ENCODE measurements at places on chromosomes 4 and X.

GRCh38 chrX:154044091-154044490 is 24.4 kb upstream of the IRAK1 start:
- no peak for DNase-seq

DNA sequence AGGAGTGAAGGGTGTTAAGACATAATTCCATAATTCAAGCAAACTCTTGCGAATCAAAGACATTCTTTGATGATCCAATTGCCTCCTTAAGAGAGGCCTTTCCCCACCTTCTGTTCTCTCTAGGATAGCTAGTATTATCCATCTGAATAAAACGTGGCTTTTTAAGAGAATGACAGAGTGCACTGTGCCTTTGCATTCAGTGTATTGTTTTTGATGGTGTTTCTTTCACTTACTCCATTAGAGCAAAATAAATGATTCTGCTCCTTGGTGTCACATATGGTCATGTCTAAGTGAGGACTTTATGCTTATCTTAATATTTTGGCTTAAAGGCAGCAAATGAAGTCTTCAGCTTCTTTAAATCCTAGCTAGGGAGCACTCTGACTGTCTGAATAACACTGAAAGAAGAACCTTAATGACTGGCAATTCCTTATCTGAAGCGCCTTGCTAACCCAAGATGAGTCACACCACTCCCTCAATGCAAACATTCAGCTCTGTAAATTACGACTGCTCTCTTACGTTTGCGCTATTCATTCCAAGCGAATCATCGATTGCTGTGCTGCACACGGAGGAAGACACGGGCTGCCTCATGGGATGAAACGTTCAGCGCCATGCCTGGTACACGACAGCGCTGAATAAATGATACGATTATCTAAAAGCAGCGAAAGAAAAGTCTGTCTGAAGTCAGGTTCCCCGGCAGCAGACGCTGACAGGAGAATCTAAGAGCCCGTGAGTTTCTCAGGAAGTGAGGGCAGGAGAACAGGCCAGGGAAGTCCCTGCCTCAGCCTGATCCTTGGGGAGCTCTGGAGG is 35.1 kb upstream of the GEMIN8 start:
- no peak for DNase-seq

DNA sequence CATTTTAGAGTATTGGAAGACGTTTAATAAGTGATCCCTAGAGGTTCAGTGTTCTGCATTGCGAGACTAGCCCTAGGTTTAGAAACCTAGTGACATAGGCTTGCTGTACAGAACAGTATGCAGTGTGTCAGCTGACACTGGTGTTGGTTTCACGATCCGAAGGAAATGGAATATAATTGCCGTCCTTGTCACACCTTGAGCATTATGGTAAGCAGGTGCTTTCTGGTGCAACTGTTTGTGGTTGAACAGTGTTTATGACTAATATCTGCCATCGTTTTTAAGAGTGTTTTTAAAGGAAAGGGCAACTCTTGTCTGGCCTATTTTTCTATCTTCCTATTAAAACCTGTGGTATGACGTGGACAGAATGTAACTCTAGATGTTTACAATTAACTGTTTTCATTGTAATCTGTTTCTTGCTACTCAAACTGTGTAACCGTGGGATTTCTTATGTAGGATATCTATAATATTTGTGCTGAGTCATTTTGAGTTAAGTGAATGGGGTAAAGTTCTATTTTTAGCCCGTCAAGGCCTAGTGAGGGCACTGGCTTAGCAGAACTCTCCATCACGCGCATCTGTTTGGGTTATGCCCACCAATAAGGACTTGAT is 53.8 kb upstream of the TBC1D14 start:
- DNase-seq, result peak; percentile 20

- no peak for DNase-seq
Observed at GRCh38 chrX:110216027-110216426, 101.9 kb downstream of the AMMECR1 start.

DNA sequence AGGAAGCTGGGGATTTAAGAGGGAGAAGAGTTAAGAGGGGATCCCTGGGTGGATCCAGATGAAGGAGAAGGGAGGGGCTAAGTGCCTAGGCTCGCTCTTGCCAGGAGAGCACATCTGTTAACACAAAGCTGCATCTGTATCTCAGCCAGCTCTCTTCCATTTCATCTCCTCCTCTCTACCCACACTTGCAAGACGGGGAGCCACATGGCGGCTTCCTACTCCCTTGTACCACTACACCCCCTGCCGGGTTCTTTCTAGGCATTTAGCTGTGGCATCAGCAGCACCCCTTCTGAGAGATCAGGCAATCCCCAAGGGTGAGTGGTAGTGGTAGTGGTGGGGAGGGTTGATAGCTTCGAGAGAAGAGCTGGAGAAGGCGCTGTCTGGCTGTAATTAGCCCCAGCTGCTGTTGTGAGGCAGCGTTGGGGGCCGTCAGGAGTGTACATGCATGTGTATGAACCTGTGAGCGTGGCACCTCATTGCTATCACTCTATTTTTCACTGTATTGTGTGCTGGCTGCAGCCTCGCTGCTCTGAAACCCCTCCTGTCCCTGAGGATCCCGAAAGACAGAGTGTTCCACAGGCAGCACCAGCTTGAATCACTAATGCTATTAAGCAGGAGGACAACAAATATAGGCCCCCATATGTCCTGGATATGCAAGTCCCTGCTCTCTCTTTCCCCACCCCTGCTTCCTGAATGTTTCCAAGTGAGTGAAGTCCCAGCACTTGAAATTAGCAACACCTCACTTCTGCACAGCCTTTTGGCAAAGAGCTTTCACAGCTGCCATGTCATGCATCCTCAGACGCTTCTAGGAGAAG is 73.7 kb downstream of the RTL9 start:
- no peak for DNase-seq

DNA sequence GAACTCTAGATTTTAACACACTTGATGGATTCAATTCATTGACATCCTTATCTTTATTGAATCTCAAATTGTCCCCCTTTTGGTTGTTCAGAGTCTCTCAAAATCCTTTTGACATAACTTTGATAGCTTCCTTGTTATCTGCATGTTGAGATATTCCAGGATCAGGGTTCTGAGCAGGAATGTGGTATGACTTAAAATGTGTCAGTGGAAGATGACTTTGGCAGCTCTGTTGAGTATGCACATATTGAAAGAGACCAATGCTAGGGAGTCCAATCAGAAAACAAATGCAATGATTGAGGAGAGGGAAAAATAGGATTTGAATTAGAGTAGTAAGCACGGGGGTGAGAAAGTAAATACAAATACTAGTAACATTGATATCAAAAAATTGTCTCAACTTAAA is 93.8 kb downstream of the MANBA start:
- no peak for DNase-seq

- DNase-seq, result no peak
Observed at GRCh38 chr4:42498040-42498439, 100.8 kb downstream of the SHISA3 start.

GRCh38 chr4:155541716-155542115 is 124.9 kb upstream of the GUCY1A1 start:
- DNase-seq, result no peak

DNA sequence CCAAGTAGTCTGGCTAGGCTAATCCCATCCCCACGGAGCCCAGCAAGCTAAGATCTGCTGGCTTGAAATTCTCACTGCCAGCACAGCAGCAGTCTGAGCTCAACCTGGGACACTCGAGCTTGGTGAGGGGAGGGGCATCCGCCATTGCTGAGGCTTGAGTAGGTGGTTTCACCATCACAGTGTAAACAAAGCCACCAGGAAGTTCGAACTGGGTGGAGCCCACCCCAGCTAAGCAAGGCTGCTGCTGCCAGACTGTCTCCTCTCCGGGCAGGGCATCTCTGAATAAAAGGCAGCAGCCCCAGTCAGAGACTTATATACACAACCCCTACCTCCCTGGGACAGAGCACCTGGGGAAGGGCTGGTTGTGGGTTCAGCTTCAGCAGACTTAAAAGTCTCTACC is 639.6 kb downstream of the IQCM start:
- no peak for DNase-seq

All from GM12892 (cell line).